ENCODE measurements at places on chromosomes 1 and 21. TPM values are rescaled to one million over a fixed set of nuclear protein-coding genes. Genes with fewer than 3 reads are reported as not detected.

CLIC6 gene
- not detected for total RNA-seq

AADACL3 gene
- not detected for total RNA-seq

KRTCAP2 gene
- total RNA-seq, result 257 TPM

CFAP107 gene
- not detected for total RNA-seq

CLDN17 gene
- not detected for total RNA-seq

GPR25 gene
- not detected for total RNA-seq

ACTN2 gene
- not detected for total RNA-seq

CELSR2 gene
- total RNA-seq, result 3.6 TPM

NPHP4 gene
- 23.8 TPM for total RNA-seq

HES2 gene
- total RNA-seq, result 42.9 TPM

WNT2B gene
- total RNA-seq, result 0.46 TPM

All from PC-3 (cell line).